ENCODE measurements at places on chromosomes 3 and 15.

- DNase-seq: no peak
Observed at GRCh38 chr3:146781606-146782005, 176.5 kb upstream of the PLSCR5 start.

- no peak for DNase-seq
Observed at GRCh38 chr3:55207744-55208143, 279.4 kb downstream of the WNT5A start.

DNA sequence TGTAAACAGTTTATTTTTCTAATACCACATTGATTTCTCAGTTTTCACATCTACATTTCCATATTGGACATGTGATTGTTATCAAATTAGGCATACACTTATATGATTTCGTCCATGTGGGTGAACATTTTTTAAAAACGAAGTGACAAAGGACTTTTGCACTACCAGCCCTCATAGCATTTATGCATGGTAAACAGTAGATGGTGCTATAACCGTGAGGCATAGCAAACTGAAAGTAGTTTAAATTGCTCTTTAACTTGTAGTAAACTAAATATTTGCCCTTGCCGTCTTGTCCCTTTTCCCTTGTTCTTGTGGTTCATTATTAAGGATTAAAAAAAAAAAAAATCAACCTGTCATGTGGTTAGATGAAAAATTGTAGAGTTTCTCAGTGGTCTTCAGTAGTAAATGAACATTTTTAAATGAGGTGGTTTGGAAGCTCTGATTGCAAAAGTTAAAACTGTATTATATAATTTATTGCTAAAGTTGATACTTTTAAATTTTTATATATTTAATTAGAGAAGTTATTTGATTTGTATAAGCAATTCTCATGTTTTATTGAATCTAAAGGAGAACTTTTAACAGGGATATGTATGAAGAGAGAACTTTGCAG lies 24.0 kb downstream of the STX19 start:
- no peak for DNase-seq

DNA sequence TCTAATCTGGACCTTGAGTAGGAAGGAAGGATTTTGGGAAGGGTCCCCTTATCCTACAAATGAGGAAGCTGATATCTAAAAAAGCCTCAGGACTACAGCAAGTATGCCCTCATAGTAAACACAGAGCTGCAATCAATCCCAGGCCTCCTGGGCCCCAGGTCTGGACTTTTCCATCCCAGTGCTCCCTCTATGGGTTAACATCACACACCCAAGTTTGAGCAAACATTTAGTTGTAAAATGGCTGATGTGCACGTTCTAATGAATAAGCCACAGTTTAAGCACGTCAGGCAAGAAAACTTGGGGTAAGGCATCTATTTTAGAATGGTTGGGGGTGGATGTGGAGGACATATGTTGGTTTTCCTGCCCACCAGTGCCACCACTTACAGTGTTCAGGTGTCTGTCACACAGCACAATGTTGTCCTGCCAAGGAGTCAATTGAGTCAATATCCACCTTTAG lies 44.3 kb upstream of the UBE2E1 start:
- peak; percentile 52 for DNase-seq

DNA sequence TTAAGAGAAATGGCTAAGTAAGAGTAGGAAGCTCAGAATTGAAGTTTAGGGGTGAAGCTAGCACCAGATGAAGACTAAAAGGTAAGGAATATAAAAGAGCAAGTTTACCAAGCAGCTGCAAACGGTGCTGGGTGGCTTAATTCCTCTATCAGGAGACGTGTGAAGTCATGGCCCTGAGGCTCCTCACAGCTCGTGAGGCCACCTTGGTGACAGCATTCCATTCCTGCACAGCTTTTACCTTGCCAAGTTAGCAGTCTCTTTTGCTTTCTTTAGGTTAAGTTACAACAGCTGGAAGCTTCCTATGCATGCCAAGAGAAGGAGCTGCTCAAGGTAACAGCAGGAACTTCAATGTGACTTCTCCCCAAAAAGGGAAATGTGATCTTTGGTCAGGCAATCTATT lies 6.4 kb downstream of the TMCO5A start:
- DNase-seq: no peak

DNA sequence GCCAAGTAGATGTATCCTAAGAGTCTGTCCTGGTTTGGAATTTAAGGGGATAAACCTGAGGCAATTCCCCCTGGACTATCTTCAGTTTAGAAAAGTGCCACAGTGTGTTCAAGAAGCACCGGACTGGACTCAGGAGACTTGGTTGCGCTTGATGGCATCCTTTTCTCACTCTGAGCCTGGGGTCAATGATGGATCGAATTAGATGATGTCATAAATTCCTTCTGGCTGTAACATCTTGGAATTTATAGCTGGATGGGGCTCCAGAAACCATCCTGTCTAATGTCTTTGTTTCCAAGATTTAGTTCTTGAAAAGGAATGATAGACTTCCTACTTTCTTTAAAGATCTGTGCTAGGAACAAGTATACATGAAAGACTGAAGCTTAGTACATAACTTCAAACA lies 280.6 kb downstream of the LPP start:
- DNase-seq: no peak

DNA sequence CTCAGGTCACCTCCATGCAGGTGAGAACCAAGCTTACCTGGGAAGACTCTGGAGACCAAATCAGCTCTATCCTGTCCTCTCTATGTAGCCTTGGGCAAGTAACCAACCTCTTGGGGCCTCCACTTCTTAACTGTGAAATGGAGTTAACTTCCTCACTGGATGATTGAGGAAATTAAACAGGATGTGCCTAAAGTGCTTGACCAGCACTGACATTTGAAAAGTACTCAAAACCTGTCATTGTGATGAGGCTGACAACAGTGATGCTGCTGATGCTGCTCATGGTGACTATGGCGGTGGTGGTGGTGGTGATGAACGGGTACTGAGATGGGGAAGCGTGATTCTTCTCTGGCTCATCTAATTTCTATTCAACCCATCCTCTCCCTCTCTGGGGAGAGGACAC lies 22.3 kb downstream of the VIPR1 start:
- DNase-seq: no peak

GRCh38 chr15:88400591-88401250 lies 66.5 kb downstream of the MRPL46 start:
- DNase-seq: no peak

DNA sequence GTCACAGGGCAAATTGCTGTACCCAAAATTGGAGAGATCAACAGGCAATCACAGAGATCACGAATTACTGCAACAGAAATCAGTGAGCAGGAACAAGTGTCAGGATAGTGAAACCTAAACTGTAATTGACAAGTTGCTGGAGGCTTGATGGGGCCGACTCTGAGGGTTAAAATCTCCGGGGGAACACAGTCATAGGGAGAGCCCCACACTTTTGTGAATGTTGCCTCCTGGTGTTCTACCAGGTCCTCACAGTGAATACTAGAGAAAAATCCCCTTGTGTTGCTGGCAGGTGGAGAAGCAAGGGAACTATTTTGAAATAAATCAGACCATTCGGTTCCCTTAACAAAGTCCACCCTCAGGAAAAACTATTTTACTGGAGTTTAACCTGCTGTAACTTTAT lies 697.5 kb upstream of the CBLB start:
- DNase-seq: peak; percentile 50

DNA sequence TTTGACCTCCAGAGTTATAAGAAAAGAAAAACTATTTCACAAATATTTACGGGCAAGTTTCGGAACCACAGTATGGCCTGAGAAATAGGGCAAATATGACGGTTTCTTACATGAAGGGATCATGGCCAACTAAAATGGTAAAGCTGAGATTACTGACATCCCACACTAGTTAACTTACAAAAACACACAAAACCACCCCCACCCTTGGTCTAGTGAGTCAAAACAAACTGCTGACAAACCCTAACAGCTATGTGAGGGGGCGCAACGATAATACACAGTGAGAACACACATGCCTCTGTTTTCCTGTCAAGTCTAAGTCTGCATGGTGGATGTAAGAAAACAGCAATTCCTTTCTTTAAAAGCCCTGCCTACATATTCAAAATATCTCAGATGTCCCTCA lies 32.3 kb downstream of the CBLB start:
- DNase-seq: peak; percentile 43

- DNase-seq: no peak
Observed at GRCh38 chr15:101326462-101327146, 31.6 kb upstream of the SNRPA1 start.

All from GM06990 (cell line).